GM13976 (cell line): ENCODE measurements at places on chromosomes 2 and 18.
A peak's percentile ranks its signal among the peaks of the same experiment; 100 is the strongest.

DNA sequence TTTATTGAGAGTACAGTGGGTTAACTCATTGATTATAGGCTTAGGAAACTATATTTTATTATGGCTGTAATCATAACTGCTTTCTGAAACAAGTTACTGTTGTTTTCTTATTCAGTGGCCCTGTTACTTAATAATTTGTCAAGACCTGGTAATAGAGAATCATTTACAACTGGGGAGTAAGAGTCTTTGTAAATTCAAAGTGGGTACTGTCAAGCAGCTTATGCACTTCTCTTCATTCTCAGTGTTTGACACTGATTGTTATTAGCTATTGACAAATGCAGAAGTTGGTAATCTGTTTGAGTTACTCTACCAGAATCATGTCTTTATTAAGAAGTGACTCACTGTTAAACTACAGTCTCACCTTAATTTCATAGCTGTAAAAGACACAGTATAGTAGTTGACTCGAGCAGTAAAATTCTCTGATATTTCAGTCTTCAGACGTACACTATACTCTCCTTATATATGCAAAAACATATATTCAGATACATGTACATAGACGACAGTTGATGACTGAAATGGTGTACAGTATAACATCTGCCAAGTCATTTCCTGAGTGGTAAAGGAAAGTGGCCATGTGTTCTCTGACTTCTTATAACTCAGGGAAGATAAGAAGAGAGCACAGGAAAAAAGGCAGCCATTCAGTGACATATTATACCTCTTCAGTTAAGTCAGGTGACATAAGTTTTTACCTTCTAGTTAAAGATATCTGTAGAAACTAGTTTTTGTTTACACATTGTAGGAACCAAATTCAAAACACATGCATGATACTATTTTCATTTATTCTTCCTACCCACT, 36.0 kb upstream of the TTC27 start:
- DNase-seq, result no peak

- DNase-seq, result peak; percentile 35
These were observed 1.0 kb downstream of the MARS2 start for GRCh38 chr2:197705912-197706838.

- no peak for DNase-seq
These were observed 31.1 kb upstream of the GMCL1 start for GRCh38 chr2:69798290-69798908.

DNA sequence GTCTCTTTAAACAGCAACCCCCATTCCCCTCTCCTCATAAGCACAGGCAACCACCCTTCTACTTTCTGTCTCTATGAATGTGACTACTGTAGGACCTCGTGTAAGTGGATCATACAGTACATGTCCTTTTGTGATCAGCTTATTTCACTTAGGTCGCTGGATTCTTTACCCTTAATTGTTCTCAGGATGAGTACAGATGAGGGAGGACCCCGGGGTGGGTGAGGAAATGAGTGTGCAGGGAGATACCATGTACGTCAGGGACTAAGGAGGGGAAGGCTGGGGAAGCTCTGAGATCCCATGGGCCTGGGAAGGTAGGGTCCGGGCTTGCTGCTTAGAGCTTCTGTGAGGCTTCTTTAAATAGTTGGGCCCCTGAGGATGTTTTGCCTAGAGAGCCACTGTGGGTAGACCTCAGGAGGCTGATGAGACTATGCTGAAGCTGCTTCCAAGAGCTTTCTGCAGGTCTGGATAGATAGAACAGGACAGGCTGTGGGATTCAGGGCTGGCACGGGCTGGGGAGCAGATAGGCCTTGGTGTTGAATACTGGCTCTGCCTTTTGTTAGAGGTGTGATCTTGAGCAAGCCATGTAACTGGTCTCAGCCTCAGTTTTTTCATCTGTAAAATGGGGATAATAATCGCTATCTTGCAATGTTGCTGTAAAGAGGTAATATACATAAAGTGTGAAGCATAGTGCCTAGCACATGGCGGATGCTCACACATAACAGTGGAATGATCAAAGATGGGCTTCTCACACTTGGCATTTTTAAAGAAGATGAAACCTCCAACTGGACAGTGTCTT, 155.3 kb downstream of the PRKCE start:
- DNase-seq, result peak; percentile 37

- no peak for DNase-seq
These were observed 404.7 kb upstream of the CDH2 start for GRCh38 chr18:28581521-28582071.

- no peak for DNase-seq
These were observed 465 bp downstream of the SEPTIN10 start for GRCh38 chr2:109613081-109613921.

GRCh38 chr2:239927424-239927981, 97.6 kb downstream of the NDUFA10 start:
- no peak for DNase-seq
